Mesenchymal stem cell (in vitro differentiated cells and primary cell): ENCODE measurements at places on chromosomes 11 and 22.

GRCh38 chr11:65726660-65727059 lies 6.1 kb upstream of the RNASEH2C start:
- DNase-seq, result no peak

- peak; percentile 76 for DNase-seq
These were observed 38.0 kb upstream of the TBCEL start for GRCh38 chr11:120985718-120986569.

DNA sequence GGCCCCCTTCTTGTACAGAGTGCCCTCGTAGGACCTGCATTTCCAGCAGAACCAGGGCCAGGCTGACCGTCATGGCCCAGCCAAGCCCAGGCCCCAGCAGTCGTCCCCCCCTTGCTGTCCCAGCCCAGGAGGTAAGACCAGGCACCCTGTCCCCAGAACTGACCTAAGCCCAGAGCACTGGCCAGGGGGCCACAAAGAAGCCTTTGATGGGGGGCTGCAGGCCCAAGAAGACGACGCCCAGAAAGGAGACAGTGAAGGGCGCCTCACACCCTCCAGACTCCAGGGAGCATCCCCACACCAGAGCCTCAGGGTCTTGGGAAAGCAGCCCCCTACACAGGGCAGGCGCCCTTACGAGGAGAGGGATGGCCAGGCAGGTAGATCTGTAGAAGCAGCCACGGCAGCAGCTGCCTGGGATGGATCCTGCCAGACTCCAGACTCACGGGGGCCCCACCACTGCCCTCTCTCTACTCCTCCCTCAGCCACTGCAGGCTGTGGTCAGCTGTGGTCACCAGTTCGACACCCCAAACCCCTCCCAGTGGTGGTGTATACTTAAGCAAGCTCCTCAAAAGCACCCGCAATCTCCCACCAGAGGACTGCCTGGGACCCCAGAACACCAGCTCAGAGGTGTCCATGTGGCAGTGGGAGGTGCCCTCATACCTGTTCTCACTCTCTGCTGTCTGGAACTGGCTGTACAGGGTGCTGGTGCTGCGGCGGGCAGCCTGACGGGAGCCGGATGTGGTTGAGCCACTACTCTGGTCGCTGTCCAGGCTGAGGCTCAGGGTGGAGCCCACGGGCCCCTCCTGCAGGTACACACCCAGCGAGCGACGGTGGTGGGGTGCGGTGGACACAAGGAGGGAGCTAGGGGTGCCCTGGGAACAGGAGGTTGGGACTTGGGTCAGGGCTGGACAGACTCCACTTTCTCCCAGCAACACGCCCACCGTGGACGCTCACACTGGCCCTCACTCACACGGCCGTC lies 27.0 kb downstream of the SBF1 start:
- no peak for DNase-seq

DNA sequence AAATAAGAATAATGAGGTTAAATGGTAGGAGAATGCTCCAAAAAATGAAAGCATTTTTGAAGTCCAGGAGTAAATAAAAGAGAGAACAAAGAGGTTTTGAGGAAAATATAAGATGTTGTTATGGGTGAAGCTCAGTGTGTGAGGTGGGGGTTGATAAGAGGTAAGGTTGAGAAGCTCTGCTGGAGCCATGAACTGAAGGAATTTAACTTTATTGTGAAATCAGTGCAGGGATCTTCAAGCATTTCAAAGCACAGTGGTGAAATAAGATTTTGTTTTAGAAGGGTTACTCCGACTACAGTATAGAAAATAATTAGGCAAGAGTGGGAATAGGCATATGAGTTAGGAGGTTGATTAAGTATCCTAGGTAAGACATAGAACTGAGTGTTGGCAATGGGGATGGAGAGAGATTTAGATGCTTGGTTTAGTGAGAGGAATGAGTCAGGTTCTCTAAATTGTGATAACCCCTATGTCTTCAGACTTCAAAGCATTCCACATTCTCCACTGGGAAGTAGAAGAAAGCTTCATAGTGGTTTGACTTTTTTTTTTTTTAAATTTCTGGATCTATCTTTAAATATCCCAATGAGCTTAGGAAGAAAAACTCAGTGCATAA lies 403.2 kb downstream of the AASDHPPT start:
- DNase-seq, result no peak

DNA sequence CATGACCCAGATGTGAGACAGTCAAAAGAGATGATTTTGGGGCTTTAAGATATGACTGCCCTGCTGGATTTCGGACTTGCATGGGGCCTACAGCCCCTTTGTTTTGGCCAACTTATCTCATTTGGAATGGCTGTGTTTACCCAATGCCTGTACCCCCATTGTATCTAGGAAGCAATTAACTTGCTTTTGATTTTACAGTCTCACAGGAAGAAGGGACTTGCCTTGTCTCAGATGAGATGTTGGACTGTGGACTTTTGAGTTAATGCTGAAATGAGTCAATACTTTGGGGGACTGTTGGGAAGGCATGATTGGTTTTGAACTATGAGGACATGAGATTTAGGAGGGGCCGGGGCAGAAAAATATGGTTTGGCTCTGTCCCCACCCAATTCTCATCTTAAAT lies 88.4 kb downstream of the RSF1 start:
- no peak for DNase-seq

- DNase-seq, result no peak
These were observed 96.5 kb downstream of the EXT2 start for GRCh38 chr11:44192017-44192385.

DNA sequence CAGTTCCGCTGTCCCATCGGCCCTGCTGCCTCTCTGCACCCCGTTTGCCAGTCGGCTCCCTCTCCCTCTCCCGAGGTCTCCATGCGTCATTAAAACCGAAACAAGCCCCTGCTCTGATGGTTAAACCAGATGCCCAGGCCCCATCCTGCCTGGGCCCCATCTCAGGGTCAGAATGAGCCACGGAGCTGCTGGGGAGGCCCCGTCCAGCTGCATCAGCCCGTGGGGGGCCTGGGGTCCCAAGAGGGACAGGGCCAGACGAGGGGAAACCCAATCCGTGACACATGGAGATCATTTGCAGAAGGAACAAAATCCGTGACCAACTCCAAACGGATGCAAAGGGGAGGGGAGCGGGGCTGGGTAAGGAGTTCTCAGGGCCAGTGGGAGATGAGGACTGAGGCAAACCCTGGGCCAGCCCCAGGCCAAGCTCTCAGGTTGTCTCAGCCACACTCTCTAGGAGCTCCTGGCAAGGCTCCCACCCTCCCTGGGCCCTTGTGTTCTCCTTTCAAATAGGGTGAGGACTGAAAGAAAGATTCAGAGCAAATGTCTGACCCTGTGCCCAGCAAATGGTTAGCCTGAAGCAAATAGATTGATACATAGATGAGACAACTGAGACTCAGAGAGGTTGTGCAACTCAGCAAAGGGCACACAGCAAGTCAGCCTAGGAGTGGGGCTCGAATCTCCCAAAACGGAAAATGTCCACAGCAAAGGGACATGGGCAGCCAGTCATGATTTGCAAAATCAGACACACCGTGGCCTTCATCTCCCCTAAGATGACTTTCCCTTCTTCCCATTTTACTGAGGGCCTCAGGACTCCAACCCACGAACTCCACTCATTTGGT lies 162.1 kb downstream of the MN1 start:
- DNase-seq, result no peak

- DNase-seq, result no peak
These were observed 3.0 kb downstream of the SMTN start for GRCh38 chr22:31083923-31084810.

GRCh38 chr11:92909214-92909613 lies 60.2 kb upstream of the MTNR1B start:
- no peak for DNase-seq

- DNase-seq, result peak; percentile 76
These were observed 2.9 kb downstream of the DIXDC1 start for GRCh38 chr11:111939836-111940604.

GRCh38 chr11:3824714-3825472 lies 15.9 kb downstream of the RHOG start:
- peak; percentile 56 for DNase-seq

DNA sequence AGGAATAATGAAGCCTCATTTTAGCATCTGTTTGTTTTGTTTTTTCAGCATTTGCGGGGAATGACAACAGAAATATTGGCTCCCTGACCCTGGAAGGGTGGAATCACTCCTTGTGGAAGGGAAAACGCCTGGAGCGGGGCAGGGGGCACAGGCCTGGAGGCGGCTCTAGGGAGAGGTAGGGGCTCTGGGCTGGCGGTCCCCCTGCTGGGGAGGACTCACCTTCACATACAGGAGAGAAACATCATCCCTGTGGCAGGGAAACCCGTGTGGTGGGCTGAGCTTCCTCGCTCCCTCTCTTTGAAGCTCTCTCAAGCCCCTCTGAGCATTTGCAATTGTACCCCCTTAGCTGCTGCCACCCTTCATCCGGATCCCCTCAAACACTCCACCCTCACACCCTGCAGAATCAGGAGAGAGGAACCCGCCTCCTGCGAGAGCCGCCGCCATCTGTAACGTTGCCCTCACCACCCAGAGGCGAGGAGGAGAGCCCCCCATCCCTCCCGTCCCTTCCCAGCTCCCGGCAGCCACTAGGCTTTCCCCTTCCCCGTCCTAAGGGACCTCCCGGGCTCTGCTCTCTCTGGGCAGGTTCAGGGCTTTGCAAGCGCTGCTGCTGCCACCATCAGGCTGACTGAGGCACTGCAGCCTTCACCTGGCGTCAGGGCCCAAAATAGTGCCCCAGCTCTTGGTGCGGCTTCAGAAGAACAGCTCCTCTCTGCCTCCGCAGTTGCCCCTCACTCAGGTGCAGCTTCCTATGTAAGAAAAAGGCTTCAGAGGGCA lies 10.4 kb downstream of the KIRREL3 start:
- DNase-seq, result peak; percentile 48

- no peak for DNase-seq
These were observed 9.1 kb upstream of the POU2AF2 start for GRCh38 chr11:111236383-111236782.

- no peak for DNase-seq
These were observed 34.7 kb downstream of the PRR14L start for GRCh38 chr22:31715147-31715778.

- peak; percentile 20 for DNase-seq
These were observed 2.8 kb upstream of the UPK2 start for GRCh38 chr11:118953265-118953664.

DNA sequence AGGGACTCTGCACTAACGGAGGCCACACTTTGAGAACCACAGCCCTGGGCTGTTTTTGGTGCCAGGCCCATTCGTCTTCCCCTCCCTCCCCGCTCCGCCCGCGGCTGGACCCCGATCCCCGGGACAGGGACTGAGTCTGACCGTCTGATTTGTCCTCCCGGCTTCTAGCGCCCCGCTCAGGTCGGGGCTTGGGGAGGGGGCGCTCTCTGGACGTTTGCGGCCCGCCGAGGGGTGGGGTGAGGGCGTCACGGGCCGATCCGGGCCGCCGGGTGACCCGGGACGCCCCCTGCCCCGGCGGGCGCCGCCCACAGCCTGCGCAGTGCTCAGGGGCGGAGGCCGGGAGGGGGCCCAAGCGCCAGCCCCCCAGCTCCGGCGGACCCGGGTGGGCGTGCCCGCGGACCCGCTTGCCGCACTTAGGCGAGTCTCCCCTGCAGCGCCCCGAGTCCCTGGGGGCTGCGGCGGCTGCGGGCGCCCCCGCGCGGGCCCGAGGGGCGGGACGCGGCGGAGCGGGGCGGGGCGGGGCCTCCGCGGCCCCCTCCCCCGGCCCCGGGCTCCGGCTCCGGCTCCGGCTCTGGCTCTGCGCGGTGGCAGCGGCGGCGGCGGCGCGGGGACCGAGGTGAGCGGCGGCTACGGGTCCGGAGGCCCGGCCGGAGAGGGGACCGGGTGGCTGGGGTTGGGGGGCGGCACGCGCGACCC lies 33.7 kb upstream of the PRR5 start:
- DNase-seq, result no peak

GRCh38 chr22:25219948-25220442 lies 556 bp downstream of the CRYBB2 start:
- no peak for DNase-seq

GRCh38 chr11:36161572-36161971 lies 127.7 kb downstream of the COMMD9 start:
- DNase-seq, result no peak

DNA sequence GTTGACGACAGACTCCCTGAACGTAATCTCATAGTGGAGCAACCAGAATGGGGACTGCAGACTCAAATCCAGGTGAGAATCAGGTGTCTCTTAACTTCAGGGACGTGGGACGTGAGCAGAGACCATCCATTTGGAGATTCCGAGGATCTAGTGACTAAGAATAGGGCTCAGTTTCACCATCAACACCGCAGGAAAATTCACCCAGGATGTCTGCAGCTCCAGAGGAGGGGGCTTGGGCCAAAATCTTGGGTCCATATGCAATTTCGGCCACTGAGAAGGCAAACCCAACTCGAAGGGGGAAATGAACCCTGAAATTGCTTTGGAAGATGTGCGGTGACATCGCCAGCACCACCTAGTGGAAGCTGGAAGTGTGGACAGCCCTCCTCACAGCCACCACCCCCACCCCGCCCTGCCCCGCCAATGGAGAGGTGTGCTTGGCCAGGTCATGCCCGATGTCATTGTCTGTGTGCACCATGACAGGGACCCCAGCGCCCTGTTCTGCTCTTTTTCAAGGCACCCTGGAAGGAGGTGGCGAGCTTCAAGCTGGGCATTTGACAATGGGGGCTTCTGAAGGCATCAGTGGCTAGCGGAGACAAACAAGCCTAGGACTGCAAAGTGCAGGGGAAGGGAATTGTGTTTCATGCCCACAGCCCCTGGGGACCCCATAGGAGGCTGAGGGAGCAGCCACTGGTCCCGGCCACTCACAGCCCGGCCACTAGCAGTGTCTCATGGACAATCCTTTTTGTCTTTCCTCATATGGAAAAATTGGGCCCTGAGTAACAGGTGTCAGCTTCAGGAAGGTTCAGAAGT lies 24.8 kb downstream of the APOL1 start:
- DNase-seq, result peak; percentile 69

DNA sequence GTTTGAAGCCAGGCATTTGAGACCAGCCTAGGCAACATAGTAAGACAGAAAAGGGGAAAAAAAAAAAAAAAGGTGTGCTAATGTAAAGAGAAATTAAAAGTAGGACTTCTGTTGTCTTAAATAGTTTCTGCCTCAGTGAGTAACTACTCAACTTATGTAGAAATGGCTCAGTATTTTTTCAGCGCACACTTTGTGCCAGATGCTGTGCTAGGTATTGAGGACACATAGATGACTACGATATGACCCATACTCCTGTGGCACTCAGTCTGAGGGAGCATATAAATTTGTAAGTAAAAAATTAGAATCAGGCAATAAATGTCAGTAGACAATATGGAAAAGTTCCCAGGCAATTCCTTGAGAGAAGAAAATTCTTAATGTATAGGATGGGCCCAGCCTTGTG lies 93.9 kb downstream of the YAP1 start:
- no peak for DNase-seq

GRCh38 chr11:22130462-22131053 lies 62.3 kb upstream of the ANO5 start:
- DNase-seq, result no peak

- no peak for DNase-seq
These were observed 500.3 kb upstream of the TENM4 start for GRCh38 chr11:79940974-79941735.

DNA sequence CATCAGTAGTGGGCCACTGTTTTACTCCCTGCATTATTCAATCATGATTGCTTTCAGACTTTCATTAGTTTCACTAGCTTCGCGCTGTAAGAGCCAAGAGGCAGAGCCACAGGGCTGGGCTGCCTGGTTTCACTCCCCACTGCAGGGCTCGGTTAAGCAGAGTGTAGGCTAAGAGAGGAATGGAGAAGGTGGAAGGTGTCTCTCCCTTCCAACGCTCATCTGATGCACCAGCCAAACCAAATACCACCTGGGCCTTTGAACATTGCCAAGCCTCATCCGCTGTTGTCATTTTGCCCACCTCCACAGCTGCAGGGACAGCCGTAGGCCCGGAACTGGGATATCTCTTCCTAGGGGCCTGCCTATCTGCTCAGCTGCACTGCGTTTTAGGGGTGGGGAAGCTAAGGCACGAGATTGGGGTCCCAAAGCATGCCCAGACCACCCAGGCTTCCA lies 480 bp upstream of the SMARCB1 start:
- DNase-seq, result no peak
